Activated CD4-positive, CD25-positive, alpha-beta regulatory T cell treated with anti-CD3 and anti-CD28 coated beads, Interleukin-2, amount 50 U/mL, for 16 hours (primary cell): ENCODE measurements at places on chromosomes 2 and 18.

DNA sequence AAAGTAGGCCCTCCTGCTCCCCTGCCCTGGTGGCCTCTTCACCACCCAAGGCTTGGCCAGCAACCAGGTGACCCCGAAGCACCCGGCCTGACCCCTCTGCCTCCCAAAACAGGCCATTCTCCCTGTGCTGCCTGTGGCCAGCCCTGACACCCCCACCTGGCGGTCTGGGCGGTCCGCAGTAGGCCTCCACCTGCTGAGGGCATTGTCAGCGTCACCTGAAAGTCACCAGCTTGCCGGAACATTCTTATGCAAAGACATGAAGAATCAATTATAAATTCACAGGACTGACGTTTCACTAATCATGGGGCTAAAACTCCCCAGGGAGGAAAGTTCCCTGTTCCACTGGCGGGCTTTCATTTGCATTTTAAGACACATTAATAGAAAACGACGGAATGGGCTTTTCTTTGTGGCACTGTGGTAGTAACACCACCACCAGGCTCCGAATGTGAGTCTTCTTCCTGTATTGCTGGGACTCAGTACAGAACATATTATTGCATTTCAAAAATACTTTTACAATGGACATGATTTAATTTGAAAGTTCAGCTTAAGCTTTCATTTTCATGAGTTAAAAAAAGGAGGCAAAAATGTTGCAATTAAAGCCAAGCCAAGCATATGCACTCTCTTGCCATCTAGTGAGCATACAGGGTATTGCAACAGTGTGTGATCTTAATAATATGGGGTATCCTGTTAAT is 57.4 kb downstream of the ADI1 start:
- DNase-seq, result no peak

DNA sequence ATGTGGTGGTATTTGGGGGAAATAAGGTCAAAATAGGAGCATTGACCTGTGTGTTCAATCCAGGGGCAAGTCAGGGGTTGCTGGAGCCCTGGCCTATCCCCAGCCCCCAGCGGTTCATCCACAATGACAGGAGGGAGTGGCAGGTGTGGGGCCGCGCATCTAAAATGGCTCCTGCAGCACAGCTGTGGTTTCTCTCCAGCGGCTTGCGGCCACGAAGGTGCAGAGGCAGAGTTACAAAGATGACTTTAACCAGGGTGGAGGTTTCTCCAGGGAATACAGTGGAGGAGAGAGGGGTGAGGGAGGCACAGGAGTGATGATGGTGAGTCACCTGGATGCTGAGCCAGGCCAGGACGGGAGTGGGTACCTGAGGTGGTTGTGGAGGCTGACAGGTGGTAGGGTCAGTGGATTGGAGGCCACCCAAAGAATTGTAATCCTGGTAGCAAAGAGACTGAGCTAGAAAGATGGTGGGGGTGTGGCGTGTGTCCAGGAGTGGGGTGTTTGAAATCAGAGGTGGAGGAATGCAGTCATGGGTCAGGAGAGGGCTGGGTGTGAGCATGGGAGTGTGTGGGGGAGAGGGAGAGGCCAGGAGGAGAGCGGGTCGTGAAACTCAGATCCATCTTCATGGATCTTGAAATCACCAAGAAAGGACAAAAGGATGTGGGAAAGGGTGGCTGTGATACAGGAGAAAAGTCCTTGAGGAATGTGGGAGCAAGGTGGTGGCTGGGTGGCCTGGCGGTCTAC is 83.2 kb downstream of the CTIF start:
- DNase-seq, result no peak

DNA sequence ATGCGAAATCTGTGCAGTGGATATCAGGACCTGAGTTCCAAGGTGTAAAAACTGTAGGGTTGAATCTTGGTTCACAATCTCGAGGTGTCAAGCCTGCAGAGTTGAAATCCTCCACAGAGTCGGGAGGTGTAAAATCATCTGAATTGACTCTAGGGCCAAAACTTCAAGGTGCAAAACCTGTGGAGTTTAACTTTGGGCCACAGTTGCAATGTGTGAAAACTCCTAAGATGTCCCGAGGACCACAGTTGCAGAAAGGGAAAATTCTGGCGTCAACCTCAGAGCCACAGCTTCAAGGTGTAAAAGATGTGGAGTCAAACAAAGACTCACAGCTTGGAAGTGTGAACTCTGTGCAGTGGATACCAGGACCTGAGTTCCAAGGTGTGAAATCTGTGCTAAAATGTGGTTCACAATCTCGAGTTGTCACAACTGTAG is 9.8 kb upstream of the ZNF512 start:
- no peak for DNase-seq

GRCh38 chr18:33699372-33699771 is 121.4 kb downstream of the ASXL3 start:
- DNase-seq, result no peak

DNA sequence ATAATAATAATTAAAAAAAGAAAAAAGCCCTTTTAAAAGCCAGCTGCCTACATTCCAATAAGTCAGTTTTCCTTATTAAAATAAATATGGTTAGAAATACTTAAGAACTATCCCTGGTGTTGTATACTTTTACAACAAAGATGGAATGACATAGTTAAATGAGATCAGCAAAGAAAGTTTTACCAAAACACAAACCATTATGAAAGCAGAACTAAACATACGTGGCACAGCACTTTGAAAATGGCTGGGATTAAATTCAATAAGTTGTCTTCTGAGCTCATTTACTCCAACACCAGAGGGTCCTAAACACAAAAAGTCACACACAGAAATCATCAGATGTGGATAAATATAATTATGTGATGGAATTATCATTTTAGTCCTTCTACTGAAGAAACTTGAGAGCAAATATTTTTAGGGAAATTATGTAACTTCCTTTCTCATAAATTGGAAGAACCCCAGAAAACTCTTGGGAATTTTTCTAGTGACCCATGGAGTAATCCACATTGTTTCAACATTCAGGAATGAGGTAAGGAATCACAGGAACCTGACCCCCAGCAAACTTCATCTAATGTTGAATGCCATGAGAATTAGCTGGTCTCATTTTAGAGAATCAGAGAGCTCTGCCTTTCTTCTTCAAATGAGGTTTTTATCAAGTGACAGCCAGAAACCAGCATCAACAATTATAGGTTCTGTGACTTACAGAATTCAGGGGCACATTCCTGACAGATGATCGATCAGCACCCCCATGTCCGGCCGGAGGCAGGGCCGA is 11.5 kb upstream of the TMEM237 start:
- no peak for DNase-seq

- no peak for DNase-seq
Measured at GRCh38 chr2:201643216-201643890, at the start of gene TMEM237. Gene TMEM237 (minus strand): TSS chr2:201643503. CDS start chr2:201643400, 103 bp downstream.

- DNase-seq, result no peak
Measured at GRCh38 chr2:52859065-52859464, 908.5 kb upstream of the CHAC2 start.
